A549 treated with GW870086 at 1 μM for 4 hours (cell line): ENCODE measurements at places on chromosomes 7 and 10. TPM values are rescaled to one million over a fixed set of nuclear protein-coding genes. Genes with fewer than 3 reads are reported as not detected.

The CLEC5A gene
- total RNA-seq: not detected in 5 replicates

The GIMAP1 gene
- not detected in 5 replicates for total RNA-seq

The TEX47 gene
- total RNA-seq: not detected in 5 replicates

The CPED1 gene
- not detected in 5 replicates for total RNA-seq

The ATP6V0A4 gene
- total RNA-seq: 0.10 to 0.57 TPM (median 0.20 TPM) in 5 replicates
